ENCODE measurements at places on chromosomes 16 and 17.

- no peak for DNase-seq
These were observed 11.9 kb downstream of the TOX3 start for GRCh38 chr16:52535076-52535475.

GRCh38 chr16:80681436-80681835, 123.0 kb downstream of the CDYL2 start:
- no peak for DNase-seq

DNA sequence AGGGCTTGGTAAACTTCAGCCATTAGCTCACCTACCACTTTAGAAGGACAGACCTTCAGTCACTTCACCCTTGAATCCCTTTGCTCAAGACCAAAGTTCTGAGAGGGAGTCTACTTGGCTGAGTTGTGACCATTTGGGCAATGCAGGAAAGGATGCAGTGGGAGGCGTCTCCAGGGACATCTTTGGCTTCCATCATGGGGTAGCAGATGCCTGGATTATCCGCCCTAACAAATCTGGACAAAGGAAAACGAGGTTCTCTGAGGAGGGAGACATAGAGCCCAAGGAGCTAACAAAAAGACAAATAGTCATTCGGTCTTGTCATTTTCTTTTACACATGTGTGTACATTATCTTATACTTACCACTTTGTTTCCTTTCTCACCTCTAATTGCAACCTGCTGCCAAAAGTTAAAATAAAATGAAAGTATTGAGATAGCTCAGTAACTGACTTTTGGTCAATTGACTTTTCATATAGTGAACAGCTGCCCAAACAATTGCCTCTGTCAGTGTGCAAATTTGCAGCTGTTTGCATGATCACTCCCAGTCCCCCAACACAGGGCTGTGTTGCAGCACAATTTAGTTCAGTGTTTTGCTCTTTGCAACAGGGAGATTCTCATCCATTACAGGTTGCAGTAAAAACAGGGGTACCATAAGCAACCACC, 108.9 kb upstream of the EEF2KMT start:
- DNase-seq, result no peak

DNA sequence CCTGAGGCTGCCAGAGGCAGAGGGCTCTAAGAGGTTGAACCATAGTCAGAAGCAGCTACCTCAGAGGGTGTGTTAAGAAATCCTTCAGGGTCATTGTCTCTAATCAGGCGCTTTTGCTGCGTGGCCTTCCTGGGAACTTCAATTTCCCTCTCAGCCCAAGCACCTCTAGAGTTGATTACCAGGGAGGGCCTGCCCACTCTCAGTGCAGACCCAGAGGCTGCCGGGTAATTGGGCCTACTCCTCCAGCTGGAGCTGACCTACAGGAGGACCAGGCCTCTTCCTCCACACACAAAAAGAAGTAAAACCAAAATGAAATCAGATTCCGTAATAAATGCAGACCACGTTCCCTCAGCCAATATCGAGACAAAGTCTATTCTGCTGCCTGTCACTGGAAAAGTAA, 305.0 kb upstream of the CCL2 start:
- DNase-seq, result no peak

DNA sequence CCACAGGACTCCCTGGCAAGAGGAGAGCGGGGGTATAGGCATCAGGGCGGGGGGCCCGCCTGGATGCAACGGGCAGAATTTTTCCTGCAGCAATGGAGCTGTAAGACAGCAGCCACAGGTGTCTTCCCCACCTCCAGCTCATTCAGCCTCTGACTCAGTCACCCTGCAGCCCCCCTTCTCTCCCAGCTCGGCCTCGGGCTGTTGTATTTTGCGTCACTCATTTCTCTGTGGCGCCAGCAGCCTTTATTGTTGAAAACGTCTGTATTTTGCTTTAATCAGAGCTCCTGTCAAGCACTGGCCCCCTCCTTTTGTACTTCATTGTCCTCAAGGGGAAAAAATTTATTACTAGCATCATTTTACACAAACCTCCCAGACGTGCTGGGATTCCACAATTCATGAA, 117.7 kb downstream of the WSCD1 start:
- DNase-seq, result no peak

GRCh38 chr17:63523253-63523855, at the start of gene KCNH6:
Gene KCNH6, plus strand, starts transcription at chr17:63523358. Its CDS starts 56 bp downstream, at chr17:63523414.
- DNase-seq, result no peak

- DNase-seq, result no peak
These were observed 40.8 kb downstream of the MRC2 start for GRCh38 chr17:62668091-62668804.

DNA sequence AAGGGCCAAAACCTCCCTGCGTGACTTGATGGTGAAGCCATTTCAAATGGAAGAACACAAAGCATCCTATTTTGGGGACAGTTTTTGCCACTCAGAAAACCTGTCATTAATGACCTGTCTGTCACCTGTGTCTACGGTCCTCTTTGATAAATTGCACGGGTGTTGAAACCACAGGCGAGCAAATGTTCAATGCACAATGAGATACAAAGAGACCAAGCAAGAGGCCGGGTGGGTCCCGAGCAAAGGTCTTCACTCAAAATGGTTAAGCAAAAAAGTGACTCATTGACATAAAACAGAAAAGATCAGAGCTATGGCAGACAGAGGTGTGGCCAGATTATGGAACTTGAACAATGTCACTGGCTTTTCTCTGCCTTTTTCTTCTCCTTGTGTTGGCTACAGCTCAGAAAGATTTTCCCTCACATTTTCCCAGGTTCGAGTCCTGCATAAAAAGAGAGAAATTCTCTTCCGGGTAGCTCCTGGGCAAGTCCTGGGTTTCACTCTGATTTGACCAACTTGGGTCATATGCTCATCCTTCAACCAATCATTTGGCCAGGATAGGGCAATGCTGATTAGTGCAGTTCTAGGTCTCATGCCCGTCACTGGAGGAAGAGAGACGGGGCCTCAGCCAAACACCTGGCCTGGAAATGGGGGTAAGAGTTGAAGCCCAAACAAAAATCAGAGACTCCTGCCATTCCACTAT, 92.2 kb downstream of the CMC2 start:
- no peak for DNase-seq

DNA sequence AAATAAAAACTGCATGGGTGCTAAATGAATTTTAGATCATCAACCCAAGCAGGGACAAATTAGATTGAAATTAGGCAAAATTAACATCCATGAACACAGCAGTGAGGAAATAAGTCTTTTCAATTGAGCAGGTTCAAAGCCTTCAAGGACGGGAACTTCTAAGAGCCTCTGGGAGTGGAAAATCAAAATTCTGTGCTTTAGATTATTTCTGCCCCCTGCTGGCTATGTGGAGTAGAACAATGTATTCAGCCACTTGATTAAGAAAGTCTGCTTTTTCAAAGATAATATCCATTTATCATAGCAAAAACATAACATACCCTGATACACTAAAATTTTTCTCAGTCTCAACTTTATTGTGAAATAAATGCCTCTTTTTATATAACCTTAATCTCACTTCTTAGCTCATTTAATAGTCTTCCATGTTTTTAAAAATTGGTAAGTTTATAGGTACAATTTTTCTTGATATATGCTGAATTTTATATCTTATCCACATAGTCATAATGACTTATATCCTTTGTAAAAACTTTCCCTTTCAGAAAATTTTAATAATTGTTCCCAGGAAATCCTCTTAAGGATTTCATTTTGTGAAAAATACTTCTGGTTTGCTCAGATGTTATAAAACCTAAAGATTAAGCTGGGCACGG, 28.1 kb upstream of the NOL11 start:
- DNase-seq, result no peak

- peak; percentile 96 for DNase-seq
These were observed 289.4 kb downstream of the SEC14L1 start for GRCh38 chr17:77429969-77430752.

DNA sequence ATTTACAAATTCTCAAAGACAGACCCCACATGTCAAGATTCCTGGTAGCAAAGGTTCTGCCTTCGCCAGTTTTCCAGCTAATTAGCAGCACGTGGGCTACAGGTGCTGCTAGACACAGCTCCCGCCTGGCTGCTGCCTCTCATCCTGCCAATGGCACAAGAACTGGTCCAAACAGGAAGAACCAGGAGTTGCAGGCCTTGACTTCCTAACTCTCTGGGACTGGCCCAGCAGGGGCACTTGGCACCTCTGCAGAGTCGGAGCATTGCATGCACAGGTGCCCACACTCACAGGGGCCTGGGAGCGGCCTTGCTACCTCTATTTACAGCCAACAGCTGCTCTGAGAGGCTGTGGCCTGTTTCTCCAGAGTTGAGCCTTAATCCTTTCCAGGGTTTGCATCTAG, 39.6 kb downstream of the TK2 start:
- no peak for DNase-seq

DNA sequence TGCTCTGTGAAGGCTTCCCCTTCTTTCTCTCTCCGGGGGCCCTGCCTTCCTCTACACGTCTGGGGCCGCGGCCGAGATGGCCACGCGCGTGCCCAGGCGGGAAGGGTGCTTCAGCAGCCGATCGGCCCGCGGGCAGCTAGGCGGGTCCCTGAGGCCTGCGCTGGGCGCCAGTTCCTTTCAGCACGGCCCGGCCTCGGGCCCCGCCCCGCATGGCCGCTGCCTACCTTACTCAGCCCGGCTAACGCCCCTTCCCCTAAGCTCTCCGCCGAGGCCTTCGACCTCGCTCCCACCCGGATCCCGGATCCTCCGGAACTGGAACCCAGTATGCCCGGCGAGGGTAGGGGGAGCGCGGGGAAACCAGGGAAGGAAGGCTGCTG, 335 bp downstream of the TMEM11 start:
- no peak for DNase-seq

GRCh38 chr16:68608330-68608729, 36.8 kb upstream of the CDH3 start:
- DNase-seq, result no peak

DNA sequence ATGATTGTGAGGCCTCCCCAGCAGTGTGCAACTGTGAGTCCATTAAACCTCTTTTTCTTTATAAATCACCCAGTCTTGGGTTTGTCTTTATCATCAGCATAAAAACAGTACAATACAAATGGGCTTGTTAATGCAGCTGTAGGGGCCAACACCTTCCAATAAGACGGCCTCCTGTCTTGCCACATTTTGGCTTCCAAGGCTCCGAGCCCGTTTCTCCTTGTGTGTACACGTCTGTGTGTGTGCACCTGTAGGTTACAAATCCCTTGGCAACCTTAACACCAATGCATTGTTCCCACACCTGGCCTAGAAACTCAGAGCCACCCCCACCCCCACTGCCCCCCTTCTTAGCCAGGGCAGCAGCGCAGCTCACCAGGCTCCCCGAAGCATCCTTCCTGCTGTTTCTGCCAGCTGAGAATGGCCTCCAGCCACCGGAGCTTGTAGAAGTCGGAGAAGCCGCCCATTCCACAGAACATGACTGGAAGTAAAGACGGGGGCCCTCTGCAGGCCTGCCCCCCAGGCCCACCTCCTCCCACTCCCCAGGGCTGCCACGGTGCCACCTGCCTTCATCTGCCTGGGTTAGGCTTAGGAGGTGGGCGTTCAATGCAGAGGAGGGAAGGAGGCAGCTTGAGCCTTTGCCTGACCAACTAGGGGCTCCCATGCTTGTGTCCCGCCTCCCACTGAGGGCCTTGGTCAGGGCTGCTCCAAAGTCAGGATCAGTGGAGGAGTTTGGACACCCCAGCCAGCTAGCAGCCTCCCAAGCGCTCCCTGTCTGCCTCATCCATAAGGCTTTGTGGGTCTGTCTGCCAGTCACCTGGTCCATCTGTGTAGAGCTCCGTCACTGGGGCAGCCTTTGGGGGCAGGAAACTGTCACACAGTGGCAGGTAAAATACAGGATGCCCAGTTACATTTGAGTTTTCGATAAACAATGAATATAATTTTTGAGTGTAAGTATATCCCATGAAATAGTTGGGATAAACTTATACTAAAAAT, 10.6 kb downstream of the C16orf89 start:
- no peak for DNase-seq

DNA sequence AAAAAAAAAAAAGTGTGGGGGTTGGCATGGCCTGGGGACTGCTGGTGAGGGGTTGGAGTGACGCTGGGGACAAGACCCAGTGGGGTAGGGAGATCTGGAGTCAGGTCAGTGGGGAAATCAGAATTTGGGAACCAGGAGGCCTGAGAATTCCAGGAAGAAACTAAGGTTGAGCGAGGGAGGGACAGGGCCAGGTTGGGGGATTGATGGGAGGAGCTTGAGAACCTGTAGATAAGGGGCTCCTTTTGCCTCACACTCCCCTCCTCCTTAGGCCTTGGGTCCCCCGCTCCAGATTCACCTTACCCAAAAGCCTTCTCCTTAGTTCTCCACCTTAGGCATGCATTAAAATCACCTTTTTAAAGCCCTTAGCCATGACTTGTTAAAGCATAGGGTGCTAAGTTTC, 8.3 kb upstream of the PYDC1 start:
- no peak for DNase-seq

DNA sequence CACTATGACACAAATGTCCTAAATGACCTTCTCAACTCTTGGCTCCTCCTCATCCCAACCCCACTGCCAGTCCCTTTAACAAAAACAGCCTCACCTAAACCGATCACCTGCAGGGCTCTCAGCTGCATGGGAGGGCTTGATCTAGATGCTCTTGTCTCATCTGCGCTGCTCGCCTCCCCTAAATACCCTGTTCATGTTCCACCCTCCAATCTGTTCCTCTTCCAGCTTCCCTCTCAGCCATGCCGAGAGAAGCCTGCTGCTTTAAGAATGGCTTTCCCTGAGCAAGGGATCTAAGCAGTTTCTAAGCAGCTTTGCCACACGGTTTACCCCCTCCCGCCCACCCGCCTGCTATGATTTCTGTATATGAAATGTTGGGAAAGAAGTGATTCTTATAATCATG, 23.7 kb downstream of the PIPOX start:
- DNase-seq, result no peak

All from ecto neural progenitor cell (in vitro differentiated cells).